ENCODE measurements at places on chromosomes 3 and 15.

- no peak for DNase-seq
Observed at GRCh38 chr15:89192766-89193165, 28.6 kb downstream of the RLBP1 start.

GRCh38 chr15:53072077-53072476, 281.9 kb upstream of the ONECUT1 start:
- no peak for DNase-seq

DNA sequence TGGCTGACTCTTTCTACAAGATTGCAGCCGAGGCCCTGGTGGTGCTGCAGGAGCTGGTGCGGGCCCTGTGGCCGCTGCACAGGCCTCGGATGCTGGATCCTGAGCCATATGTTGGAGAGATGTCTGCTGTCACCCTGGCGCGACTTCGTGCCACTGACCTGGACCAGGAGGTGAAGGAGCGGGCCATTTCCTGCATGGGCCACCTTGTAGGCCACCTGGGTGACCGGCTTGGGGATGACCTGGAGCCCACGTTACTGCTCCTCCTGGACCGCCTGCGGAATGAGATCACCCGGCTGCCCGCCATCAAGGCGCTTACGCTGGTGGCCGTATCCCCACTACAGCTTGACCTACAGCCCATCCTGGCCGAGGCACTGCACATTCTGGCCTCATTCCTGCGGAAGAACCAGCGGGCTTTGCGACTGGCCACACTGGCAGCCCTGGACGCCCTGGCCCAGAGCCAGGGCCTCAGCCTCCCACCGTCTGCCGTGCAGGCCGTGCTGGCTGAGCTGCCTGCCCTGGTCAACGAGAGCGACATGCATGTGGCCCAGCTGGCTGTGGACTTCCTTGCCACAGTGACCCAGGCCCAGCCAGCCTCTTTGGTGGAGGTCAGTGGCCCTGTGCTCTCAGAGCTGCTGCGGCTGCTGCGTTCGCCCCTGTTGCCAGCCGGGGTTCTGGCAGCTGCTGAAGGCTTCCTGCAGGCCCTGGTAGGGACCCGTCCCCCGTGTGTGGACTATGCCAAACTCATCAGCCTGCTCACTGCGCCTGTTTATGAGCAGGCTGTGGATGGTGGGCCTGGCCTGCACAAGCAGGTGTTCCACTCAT, 20.3 kb downstream of the CAND2 start:
- DNase-seq, result no peak

GRCh38 chr3:151394611-151395010, 10.1 kb upstream of the P2RY12 start:
- no peak for DNase-seq

DNA sequence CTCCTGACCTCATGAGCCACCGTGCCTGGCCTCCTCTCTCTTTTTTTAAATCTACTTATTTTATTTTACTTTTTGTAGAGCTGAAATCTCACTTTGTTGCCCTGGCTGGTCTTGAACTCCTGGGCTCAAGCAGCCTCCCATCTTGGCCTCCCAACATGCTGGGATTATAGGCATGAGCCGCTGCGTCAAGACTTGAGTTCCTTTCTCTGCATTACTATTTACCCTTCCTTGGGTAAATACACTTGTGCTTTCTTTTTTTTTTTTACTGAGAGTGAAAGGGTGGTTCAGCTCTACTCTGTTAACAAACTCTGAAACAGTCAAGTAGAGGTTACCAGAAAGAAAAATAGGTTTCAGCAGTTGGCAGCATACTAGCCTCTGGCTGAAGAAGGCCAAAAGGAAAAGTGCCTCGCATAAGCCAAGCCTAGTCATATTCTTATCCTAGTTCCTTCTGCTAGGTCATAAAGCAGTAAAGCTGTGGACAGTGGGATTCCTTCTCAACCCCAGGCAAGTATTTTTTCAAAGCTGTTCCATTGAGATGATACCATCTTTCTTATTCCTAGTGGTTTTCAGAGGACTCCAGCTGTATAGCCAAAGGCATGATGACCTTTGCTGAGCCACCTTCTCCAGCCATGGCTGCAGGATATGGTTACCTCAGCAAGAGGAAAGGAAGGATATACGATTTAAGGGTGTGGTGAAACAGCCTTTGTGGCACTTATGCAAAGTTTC, 135.1 kb downstream of the RBPMS2 start:
- DNase-seq, result no peak

DNA sequence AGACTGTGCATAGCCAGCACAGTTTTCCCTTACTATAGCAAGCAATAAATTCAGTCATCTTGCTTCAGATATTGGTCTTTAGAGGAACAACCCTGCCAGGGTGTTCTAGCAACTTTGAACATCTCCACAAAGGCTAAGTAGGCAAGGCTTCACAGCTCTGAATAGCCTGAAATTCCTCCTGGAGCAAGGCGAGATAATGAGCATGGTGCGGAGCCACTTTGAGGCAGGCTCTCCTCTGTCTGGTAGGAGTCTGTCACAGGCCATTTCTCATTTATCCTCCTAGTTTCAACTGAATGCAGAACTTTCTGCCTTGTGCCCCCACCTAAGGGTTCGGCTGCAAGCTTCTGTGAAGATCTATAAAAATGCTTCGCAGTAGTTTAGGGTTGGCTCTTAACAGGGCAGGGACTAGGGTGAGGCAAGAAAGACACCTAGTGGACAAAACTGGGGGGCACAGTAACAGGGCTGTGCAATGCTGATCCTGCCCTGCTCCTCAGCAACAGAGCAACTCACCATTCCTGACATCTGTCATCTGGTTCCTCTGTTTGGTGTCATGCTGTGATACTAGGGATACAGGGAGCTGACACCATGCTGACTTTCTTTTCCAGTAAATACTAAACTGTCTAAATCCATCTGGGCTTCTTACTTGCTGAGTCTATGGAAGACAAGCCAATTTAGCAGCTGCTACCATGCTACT, 16.6 kb upstream of the EHHADH start:
- DNase-seq, result no peak

DNA sequence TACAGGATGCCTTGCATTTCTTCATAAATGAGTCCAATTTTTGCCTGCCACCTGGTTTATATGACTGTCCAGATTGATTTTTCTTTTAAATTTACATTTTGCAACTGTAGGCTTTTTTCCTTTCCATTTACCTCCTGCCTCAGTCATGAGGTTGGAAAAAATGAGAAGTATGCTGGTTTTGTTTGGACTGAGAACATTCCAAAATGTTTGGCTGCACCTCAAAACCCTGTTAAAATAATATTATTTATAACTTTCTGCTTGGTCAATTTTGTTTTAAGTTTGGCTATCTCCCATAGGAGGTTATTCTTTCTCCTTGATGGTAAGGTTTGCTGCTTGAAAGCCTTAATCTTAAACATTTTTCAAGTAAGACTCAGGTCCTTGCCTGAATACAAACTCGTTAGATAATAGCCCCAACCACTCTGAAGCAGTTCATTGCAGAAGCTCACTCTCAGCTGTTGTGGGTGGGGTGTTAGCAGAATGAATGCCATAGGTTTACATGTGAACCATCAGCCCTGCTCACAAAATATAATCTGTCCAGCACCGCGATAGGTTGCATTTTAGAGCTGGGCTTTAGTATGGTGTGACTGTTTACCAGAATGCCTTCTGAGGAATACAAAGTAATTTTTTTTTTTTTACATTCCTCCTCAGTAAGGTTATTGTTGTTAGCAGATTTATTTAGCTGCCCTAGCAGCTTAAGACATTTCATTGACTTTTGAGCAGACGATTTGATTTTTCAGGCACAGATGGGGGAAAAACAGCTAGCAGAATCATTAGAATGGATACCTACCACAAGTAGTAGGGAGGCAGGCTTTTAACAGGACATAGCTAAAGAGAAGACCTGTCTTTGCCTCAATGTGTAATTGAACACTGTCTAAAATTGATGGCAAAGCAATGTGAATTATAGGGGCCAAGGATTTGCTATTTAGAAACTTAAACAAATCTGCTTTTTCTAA, 630.8 kb upstream of the KCNMB2 start:
- no peak for DNase-seq

DNA sequence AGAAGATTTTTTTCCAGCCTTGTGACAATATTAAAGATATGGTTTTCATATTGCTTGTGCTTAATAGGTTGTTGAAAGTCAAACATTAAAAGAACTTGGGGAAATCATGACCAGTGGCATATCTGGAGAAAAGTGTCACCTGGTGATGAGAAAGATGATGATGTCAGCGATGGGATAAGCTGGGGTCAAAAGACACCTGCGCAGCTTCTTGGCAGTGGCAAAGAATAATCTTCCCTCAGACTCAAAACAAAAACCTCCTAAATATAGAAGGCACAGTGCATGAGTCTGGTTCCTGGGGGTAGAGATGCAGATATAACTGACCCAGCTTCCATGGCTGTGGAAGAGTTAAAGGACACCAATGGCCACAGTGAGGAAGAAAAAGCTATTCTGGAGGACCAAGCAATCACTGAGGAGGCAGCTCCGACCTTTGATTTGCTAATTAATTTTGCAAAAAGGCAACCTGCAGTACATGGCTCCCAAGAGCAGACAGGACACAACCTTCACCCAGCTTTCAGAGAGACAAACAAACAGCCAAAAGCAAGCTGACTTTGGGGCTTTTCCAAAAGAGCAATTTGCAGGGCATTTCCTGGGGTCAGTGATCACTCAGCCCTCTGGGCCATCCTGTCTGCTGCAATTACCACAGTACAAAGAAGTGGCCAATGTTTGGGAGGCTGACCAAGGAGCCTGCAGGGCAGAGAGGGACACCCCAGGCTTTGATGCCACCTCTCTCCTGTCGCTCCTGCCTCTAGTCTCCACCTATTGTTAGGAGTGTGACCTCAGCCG, 17.6 kb upstream of the SEMA5B start:
- no peak for DNase-seq

DNA sequence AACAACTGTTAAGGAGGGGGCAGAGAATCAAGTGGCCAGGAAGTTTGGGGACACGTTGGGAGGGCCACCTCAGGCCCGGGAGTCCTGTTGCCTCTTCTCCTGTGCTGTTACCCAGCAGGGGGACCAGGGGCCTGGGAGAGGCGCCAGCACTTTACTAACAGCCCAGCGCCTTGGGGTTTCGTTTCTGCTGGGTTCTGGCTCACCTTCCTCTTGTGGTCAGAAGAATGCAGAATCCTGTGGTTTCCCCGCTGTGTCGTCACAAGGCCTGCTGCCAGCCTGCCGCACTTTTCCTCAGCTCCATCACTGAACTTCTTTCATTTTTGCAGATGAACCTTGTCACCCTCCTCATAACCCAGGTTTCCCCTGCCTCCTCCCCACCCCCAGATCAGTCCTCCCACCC, 67.7 kb downstream of the SLC30A4 start:
- DNase-seq, result peak; percentile 75

- no peak for DNase-seq
Observed at GRCh38 chr3:172002512-172003078, 36.8 kb upstream of the FNDC3B start.

- peak; percentile 76 for DNase-seq
Observed at GRCh38 chr3:132352556-132353143, 35.4 kb downstream of the ACP3 start.

DNA sequence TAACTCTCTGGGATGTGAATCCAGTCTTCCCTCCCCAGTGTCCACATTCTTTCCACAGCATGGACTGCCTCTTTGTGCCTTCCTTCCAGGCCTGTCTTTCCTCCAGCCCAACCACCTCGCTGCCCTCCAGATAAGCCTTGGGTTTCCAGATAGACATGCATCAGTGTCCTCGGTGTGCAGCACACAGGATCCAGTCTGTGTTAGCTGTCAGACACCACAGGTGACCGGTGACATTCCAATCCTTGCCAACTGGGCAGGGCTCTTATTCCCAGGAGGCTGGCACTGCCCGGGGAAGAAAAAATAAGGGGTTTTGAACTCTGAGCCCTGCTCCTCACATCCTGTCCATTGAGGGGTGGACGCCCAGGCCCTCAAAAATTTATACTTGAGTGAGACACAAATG, 6.0 kb upstream of the SLC6A1 start:
- no peak for DNase-seq

DNA sequence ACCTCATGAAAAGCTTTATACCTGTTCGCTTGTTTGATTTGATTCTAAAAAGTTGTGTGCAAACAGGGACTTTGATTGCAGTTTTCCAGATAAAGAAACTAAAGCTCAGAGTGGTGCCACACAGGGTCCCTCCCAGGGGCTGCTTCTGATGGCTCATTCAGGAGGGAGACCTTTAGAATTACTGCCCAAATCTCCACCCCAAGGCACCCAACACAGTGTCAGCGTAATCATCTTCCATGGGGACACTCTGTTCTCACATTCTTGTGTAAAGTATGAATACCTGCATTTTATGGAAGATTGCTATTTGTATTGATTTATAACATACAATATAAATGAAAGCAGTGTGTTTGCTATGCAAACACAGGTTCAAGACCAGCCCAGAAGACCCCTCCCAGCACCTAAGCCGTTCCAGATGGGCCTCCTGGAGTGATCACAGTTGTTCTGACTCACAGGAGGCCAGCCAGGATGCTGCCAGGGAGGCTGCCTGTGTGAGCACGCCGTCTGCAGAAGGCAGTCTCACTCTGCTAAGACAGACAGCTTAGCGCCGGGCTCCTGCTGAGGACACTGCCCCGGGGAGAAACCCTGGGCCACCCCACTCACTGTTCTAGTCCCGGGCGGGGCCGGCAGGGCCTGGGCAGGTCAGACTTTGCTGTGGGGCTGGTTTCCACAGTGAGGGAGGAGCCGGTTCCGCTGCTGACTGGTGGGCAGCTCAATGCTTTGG, 185.6 kb downstream of the FAM43A start:
- no peak for DNase-seq

DNA sequence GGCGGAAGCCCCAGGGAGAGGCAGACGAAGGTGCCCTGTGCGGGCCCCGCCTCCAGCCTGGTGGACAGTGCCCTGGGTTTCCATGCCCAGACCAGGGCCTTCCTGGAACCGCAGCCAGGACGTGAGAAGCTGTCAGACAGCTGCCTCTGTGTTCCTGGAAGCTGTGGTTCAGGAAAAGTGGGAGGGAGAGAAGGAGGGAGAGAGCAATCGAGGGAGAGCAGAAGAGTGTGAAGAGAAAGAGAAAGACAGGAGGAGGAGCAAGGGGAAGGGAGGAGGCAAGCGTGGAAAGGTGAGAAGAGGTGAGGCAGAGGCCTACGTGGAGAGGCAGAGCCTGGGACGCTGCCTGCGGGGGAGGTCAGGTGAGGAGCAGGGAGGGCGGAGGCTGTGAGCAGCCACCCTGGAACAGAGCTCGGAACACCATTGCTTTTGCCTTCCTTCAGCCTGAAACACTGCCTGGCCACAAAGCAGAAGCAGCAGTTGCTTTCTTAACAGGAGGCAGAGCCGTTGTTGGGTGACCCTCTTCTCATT, 18.6 kb downstream of the ZDHHC19 start:
- peak; percentile 32 for DNase-seq

DNA sequence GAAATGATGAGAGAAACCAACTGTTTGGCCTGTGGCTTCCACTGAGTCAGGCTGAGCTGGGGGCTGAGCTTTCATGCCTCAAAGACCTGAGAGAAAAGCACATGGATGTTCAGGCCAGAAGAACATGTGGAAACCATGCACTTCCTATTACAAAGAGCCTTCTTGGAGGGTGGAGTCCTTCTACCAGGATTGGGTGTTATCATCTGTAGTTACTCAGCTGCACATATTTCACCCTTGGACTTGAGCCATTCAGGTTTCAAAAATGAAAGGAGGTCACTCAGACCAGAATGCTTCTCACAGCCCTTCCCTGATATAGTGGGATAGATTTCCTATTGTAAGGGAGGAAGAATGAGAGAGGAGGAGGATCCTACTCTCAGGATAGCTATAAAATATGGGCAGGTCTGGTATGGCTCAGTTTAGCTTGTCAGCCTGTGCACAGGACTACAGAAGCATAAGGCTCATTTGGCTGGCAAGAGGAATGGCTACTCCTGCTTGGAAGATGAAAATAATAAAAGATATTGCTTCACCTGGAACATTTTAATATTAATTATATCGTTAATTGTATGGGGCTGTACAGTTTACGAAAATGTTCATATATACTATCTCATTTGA, 173.6 kb upstream of the TMC3 start:
- no peak for DNase-seq

All from CD4-positive, alpha-beta T cell treated with Interleukin-2 at 100 ng/mL for 4 hours (primary cell).